ENCODE measurements at places on chromosomes 1 and 21.

DNA sequence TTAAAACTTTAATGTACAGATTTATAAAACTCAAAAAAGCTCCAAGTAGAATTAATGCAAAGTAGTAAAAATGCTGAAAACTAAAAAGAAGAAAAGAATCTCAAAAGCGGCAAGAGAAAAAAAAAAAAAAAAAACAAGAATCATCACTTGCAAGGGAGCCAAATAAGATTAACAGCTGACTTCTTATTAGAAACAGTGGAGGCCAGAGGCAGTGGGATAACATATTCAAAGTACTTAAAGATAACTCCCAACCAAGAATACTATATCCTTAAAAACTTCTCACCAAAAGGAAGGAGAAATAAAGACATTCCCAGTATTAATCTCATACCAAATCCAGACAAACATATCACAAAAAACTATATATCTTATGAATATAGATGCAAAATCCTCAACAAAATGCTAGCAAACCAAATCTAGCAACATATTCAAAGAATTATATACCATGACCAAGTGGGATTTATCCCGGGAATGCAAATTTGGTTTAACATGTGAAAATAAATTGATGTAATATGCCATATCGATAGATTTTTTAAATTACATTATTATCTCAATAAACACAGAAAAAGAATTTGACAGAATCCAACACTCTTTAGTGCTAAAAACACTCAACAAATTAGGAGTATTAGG is 62.7 kb downstream of the CAMK2N1 start:
- no peak for DNase-seq

DNA sequence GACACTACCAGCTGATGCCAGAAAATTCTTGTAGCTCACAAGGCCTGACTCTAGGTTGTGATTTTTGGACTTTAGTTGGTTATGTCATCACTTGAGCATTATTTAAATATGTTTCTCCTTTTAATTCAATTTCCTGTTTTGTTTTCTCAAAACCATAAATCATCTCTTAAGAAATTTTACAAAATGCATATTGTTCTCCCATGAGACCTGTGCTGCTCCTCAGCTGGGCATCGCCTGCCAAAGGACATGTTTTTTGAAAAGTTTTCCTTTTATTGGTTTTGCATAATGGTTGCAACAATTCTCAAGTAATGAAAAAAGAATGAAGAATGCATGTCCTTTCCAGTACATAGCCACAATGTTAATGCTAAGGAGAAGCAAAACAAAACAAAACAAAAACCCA is 204.7 kb upstream of the LYPLAL1 start:
- DNase-seq, result no peak

- DNase-seq, result no peak
These were observed 24.6 kb upstream of the TTC22 start for GRCh38 chr1:54825696-54826095.

GRCh38 chr1:99365141-99365540 is 100.8 kb downstream of the PLPPR4 start:
- DNase-seq, result no peak

DNA sequence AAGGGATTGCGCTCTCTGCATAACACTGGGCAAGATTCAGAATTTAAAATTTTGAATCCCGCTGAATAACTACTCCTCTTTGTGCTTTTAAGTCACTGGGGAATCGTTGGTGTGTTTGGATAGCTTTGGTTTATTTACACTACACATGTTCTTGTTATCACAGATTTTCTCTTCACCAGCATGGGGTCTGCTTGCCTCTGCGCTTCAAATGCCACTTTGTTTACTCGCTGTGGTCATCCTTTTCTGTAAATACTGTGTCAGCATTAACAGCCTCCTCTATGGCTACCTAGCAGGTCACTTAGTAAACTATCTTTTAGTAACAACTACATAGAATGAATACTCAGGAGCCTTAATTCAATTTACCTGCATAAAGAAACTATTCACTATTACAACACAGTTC is 14.4 kb upstream of the KCNH1 start:
- DNase-seq, result no peak

GRCh38 chr1:242427519-242427918 is 97.0 kb downstream of the PLD5 start:
- no peak for DNase-seq

DNA sequence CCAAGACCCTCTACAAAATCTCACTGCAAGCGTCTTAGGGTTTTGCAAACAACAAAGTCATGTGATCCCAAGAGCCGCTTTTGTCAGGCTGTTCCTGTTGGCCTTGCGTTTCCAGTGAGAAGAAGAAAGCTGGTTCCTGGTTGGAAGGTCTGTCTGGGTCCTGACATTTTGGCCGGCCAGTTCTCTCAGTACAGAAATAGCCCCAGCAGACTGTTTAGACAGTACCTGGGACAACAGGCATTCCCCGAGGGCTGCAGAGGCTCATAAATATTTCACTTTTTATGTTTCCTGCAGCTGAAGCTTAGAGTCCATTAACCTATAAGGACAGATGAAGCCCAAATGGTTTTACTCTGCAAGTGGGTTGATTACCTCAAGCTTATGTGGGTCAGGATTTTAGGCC is 8.6 kb downstream of the GPR137B start:
- DNase-seq, result no peak

GRCh38 chr1:169133801-169134502 is 27.5 kb downstream of the ATP1B1 start:
- DNase-seq, result no peak

DNA sequence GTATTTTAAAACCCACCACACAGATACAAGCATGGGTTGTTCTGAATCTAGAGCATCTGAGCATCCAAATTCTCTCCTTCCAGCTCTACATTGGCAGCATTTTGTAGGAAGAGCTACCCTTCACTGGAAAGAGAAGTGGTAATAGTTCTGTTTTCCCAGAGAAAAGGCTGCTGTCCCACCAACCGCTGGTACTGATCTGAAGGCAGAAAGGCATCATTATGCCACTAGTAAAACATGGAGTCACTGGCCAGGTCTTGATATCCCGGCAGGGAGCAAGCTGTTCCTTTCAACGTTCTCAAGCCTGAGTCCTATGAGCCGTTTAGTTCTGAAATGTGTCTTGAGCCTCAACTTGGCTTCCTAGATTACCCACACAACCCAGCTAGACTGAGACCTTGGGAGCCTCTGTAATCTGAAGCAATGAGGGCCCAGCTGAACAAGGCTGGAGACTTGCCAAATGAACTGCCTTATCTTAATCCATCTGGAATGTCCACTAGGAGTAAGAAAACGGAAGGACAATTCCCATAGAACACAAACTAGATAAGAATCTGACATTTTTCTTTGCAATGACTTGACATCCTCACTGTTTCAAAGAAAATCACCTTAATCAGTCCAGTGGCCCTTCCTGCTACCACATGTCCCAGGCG is 116.8 kb downstream of the KCNH1 start:
- no peak for DNase-seq

- DNase-seq, result no peak
These were observed 55.5 kb upstream of the TRIM67 start for GRCh38 chr1:231106347-231106746.

All from activated naive CD4-positive, alpha-beta T cell (primary cell).